Mesenteric fat pad (tissue), 1 donor: ENCODE measurements at places on chromosomes 7 and 10. TPM values are rescaled to one million over a fixed set of nuclear protein-coding genes. Genes with fewer than 3 reads are reported as not detected.

DNA sequence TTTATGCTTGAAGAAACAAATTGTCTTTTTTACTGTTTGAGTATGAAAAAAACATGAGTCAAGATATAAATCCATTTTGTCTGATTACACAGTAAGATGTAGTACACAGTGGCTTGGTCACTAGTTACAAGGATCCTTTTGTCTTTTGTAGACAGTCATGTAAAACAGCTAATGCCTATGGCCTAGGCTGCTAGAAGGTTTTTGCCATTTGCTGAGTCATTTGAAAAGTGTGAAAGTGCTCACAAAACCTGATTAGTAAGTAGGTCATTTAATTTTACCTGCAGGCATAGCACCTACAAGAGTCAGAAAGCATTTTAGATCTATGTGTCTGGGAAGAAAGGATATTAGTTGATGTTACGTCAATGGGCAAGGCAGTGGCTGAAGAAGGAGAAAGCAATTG is 819.4 kb downstream of the MAGI2 start:
- DNase-seq: no peak

- DNase-seq: no peak
Observed at GRCh38 chr7:22931011-22931410, 82.9 kb downstream of the HYCC1 start.

Gene SPDYE8
- total RNA-seq: not detected

DNA sequence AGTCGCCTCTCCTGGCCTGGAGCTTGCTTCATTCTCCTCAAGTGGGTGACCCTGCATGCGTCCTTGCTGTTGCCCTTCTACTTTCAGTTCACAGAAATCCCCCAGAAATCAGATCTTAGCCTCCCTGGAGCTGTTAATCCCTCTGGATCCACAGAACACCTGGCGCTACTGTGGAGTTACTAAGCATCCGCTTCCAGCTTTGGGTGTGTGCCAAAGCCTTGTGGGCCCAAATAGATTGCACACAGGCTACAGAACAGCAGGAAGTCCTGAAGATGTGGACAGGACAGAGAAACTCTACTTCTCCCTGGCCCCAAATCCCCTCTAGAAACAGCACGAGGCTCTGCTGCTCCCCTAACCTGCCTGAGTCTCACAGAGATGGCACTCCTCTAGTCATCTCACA is 36.6 kb upstream of the PDLIM1 start:
- no peak for DNase-seq

GRCh38 chr7:5682551-5683279 is 98.7 kb downstream of the RNF216 start:
- DNase-seq: no peak

Gene NPY4R2
- 0.29 TPM for total RNA-seq

- DNase-seq: no peak
Observed at GRCh38 chr7:40498924-40499510, 364.2 kb downstream of the SUGCT start.

Gene FAM3C
- total RNA-seq: 44.8 TPM
